ENCODE measurements at places on chromosomes 3 and 15.

GRCh38 chr3:100020876-100021644, 93.2 kb downstream of the FILIP1L start:
- no peak for DNase-seq

GRCh38 chr3:123562547-123562946, 22.3 kb downstream of the HACD2 start:
- DNase-seq: no peak

DNA sequence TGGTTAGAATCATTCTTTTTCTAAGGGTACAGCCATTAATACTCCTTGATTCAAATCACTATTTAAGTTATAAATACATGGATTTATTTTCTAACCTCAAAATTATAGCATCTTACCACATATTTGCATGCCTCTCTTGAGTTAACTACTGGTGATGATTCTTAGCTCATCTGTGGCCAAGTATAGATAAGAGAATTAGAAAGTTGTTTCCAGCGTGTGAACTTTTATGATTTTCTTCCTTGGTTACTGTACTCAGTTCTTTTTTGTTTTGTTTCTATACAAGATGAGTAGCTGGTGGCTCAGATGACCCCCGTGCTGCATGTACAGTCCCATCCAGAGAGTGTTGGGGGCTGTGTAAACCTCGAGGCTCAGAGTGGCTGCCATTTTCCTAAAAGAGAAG, 124.6 kb downstream of the IGF1R start:
- DNase-seq: no peak

- no peak for DNase-seq
These were observed 157.5 kb downstream of the NUP210 start for GRCh38 chr3:13262493-13263211.

DNA sequence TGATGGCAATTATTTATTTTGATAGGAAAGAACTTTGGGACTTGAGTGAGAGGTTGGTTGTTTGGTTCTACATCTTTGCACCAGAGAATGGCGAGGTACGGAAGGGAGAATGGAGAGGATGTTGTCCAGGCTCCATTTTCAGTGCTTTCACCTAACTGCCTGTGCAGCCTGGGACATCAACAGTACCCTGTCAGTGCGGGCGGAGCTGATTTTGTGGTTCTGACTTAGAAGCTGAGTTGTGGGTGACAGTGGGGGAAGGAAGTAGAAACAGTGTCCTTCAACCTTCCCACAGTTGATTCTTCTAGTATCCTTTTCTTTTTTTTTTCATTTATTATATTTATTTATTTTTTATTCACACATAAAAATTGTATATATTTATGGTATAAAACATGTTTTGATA, 95.3 kb downstream of the TIGIT start:
- DNase-seq: no peak

- DNase-seq: peak; percentile 11
These were observed 925.7 kb downstream of the EPHA3 start for GRCh38 chr3:90032980-90033641.

DNA sequence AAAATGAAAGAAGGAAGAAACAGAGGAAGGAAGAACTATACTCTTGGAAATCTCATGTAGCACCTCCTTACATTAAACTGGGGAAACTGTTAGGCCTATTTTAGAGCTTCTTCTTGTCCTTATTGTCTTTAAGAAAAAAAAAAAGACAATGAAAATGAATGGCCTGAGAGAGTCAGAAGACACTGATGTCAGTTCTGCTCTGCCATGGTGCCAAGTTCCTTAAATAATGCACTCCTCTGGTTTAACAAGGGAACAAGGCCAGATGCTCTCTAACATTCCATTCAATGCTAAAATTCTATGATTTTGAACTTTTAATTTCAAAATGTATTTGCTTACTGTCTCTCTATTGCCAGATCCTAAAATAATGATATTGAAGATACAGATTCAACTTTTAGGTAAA, 4.4 kb upstream of the MBNL1 start:
- DNase-seq: no peak

GRCh38 chr3:63228677-63229076, 49.4 kb upstream of the SYNPR start:
- DNase-seq: peak; percentile 30

GRCh38 chr3:81419228-81419627, 342.2 kb downstream of the GBE1 start:
- no peak for DNase-seq

DNA sequence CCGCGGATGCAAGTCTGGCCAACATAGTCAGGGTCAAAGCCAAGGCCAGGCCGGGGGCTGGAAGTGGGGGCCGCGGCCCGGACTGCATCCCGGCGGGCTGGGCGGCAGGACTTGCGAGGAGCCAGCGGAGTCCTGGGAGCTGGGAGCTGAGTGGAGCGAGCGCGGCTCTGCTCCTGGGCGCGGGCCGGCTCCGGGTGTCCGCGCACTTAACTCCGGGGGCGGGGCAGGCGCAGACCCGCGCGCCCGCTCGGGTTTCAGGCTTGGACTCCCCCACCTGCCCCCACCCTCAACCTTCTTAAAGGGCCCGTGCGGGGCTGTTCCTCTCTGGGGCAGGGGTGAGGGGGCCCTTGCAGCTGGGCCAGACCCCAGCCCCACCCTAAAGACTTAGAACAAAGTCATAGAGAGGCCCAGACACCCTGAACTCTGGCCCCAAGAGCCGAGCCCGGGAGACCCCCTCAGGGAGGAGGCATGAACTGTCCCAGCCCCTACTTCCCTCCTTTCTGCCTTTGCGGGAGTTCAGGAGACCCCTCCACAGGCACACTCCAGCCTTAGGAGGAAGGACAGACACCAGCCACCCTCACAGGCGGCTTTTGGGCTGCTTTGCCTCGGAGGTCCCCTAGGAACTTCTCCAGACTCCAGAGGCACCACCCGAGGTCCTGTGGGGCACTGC, at the start of gene CSPG4:
TSS of gene CSPG4 (minus strand) at position 181 of the 670 bp plus-strand sequence. CDS start at position 88, 93 bp downstream.
- DNase-seq: no peak

- DNase-seq: no peak
These were observed 54.5 kb downstream of the ZMAT3 start for GRCh38 chr3:179016979-179017670.

GRCh38 chr15:73822998-73823397, 50.4 kb upstream of the TBC1D21 start:
- no peak for DNase-seq

DNA sequence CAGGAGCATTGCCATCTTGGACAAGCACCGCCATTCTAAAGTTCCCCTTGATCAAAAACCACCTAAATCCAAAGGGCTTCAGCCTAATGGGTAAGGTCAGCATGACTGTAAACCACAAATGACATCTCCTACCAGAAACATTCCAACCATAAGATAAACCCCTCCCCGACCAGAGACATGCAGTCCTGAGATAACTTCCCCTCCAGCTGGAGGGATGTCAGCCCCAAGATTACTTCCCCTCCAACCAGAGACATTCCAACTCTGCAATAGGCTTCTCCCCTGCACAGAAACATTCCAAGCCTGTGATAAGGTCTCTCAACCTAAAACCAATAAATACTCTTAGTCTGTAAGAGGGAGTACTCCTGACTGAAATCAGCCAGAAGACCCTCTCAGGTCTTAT, 62.7 kb upstream of the DNAJC19 start:
- no peak for DNase-seq

DNA sequence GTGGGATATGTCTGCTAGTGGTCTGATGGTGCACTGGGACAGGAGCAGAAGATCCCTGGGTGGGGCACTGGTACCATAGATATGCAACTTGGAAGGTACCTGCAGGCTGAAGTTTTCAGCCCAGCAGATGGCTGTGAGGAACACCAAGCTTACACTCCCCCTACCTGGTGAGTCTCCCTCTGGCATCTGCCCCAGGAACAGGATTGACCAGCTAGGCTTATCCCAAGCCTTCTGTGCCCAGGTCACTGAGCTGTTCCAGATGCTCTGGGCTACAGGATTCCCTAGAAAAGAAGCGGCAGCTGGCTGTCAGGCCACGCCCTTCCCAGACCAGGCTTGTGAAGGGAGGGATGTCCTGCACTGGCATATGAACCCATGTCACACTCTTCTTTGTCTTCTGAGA, 1130.0 kb downstream of the NAALADL2 start:
- DNase-seq: no peak

GRCh38 chr3:195020185-195020584, 250.8 kb downstream of the XXYLT1 start:
- no peak for DNase-seq

DNA sequence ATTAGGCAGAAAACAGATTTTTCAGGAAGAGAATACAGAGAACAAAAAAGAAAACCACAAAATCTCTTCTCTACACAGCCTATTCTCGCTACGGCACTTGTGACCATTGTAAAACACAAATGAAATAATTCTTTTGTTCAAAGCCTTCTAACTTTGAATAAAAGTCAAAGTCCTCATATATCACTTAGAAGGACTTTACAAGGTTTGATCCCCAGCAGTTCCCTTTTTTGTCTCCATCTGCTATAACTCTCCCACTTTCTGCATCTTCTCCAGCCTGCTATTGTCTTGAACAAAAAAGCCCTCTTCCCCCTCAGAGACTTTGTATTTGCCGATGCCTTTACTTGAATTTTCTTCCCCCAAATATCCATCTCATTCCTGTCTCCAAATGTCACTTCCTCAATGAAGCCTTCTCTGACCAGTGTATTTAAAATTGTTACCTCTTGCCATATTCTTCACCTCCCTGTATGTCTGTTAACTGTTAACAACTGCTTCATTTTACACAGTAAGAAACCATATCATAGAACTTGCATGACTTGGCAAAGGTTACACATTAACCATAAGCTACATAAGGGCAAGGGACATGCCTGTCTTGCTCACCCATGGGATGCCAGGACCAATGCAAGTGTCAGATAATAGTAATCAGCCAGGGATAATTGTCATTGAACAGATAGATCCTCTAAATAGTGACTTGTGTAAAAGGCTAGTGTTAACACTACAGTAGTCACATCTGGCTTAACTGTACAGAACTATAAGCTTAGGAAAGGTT, 122.4 kb downstream of the CBLB start:
- DNase-seq: no peak

GRCh38 chr3:66350601-66351000, 129.8 kb downstream of the SLC25A26 start:
- DNase-seq: no peak

DNA sequence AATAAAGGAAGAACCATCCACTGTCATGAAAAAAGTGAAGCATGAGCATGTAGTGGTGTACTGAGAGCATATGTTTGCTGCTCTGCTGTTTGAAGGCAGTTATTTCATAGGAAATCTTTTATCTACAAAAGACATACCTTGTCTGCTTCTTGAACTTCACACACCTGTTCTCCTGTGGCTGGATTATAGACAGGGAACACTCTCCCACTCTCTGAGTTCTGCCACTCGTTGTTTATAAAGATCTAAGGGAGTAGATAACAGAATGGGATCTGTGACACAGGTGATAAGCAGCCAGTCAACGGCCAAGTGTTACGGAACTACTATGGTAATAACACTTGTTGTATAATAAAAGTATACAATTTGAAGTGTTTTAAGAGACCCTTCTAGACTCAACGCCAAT, 51.5 kb downstream of the ALDH1A2 start:
- no peak for DNase-seq

- DNase-seq: no peak
These were observed 303.4 kb upstream of the ROPN1 start for GRCh38 chr3:124295362-124295761.

- DNase-seq: no peak
These were observed 85.6 kb downstream of the NEDD4 start for GRCh38 chr15:55907797-55908196.

- DNase-seq: no peak
These were observed 76.8 kb upstream of the ARL6 start for GRCh38 chr3:97687734-97688133.

- no peak for DNase-seq
These were observed 29.7 kb downstream of the STARD9 start for GRCh38 chr15:42604894-42605744.

GRCh38 chr3:55826731-55827496, 339.8 kb upstream of the WNT5A start:
- DNase-seq: no peak

DNA sequence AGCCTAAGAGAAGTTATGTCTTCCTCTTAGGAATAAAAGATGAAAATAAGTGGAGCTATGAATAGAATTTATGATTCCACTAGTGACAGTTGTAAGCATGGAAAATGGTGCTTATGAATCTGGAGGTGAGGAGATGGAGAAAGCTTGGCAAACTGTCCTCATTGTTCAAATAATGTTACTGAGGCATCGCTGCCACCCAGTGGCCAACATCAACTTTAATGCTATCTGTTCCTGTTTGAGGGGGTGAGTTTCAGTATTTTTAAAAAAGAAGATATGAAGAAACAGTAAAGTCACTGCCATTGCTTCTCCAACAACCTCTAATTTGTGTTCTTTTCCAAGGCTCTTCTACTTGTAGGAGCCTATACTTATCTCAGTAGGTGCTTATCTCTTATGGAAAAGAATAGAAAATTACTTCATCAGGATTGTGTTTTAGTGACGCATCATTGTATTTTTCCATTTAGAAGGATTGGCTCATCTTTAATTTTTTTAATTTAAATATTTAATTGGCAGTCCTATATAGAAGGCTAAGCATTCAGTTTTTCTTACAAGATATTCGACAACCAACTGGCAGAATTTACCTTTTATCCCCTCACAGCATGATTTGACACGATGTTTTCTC, 260.4 kb upstream of the P2RY1 start:
- DNase-seq: peak; percentile 51

DNA sequence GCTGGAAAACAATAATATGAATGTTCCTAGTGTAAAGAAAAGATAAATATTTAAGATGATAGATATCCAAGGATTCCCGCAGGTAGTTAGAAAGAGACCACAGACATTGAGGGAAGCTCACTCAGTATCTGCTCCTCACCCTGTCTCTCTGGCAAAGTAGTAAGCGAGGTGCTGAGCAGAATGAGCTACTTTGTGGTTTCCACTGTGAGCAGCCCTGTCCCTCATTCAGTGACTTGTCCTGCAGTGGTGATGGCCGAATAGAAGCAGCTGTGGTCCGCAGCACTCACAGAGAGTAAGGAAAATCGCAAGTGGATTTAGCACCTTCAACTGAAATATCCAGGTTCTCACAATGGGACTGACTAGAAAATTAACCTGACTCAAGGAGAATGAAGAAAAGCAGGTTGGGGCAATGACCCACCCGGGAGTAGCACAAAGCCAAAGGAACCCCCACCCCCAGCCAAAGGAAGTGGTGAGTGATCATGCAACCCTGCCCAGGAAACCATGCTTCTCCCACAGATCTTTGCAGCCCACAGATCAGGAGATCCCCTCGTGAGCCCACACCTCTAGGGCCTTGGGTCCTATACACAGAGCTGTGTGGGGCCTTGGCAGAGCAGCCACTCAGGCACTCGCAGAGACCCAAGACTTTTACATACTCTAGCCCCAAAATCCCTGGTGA, 21.8 kb upstream of the SLC25A38 start:
- DNase-seq: no peak

GRCh38 chr3:157379525-157380140, 57.0 kb upstream of the PTX3 start:
- DNase-seq: no peak

Measured in NCI-H526 treated with DMSO at 0.1 percent for 48 hours (cell line).